Dermis lymphatic vessel endothelial cell (primary cell): ENCODE measurements at places on chromosomes 7 and 10. TPM values are rescaled to one million over a fixed set of nuclear protein-coding genes. Genes with fewer than 3 reads are reported as not detected.

FKBP9 gene
- 149 and 186 TPM in 2 replicates for total RNA-seq

CDCA7L gene
- 42.8 and 45.7 TPM in 2 replicates for total RNA-seq

SORCS1 gene
- total RNA-seq, result not detected in 2 replicates

MSANTD7 gene
- 15.1 and 21.7 TPM in 2 replicates for total RNA-seq

C10orf53 gene
- not detected in 2 replicates for total RNA-seq

SPDYE2B gene
- total RNA-seq, result not detected in 2 replicates

UNCX gene
- not detected in 2 replicates for total RNA-seq

PRRT4 gene
- not detected in 2 replicates for total RNA-seq

MNX1 gene
- total RNA-seq, result not detected in 2 replicates

PSMA2 gene
- 69.1 and 80.0 TPM in 2 replicates for total RNA-seq

ZNF467 gene
- 6.1 and 7.2 TPM in 2 replicates for total RNA-seq

CPA2 gene
- not detected in 2 replicates for total RNA-seq

VAX1 gene
- total RNA-seq, result not detected in 2 replicates
